T-helper 17 cell (primary cell): ENCODE measurements at places on chromosomes 5 and 9. TPM values are rescaled to one million over a fixed set of nuclear protein-coding genes. Genes with fewer than 3 reads are reported as not detected.

PRR7 gene
- 40.1 TPM for total RNA-seq

FBP1 gene
- total RNA-seq = 3.7 TPM

GRCh38 chr5:3660630-3661029 is 65.0 kb downstream of the IRX1 start:
- no peak for DNase-seq

DNA sequence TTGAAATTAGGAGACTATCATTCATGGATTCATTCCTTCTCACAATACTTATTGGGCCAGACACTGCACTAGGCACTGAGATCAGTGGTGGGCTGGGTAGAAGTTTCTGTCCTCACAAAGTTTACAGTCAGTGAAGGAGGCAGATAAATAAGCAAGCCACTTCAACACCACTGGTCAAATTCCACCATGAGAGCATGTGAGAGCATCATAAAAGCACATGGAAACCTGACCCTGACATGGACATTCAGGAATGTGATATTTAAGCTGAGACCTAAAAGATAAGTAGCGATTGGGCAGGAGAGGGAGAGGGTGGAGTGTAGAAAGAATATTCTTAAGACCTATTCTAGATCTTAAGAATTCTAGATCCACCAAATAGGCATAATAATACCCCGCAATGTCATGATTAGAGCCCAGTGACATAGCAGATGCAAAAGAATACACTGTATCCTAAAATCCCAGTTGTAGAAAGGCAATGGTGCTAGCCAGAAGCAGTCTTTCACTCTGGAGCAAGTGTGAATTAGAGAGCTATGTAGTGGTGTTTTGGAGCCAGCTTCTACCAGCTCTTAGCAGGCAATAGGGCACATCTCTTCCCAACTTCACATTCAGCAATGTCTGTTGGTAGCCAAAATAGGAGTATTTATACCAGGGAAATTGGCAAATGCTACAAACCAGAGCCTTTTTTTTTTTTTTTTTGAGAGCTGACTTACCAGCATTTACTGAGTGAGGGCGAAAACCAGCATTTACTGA is 46.4 kb downstream of the SH3RF2 start:
- no peak for DNase-seq
